Lung (tissue), 17 donors: ENCODE measurements at places on chromosomes 1 and 21. TPM values are rescaled to one million over a fixed set of nuclear protein-coding genes. Genes with fewer than 3 reads are reported as not detected.
A peak's percentile ranks its signal among the peaks of the same experiment; 100 is the strongest.

Gene HMCN1
- 149 TPM for total RNA-seq

Gene VSIG8
- total RNA-seq, result 0.46 TPM

Gene TRNP1
- total RNA-seq, result 2.0 TPM

GRCh38 chr21:16767201-16767600 is 745.6 kb upstream of the CXADR start:
- DNase-seq, result no peak

DNA sequence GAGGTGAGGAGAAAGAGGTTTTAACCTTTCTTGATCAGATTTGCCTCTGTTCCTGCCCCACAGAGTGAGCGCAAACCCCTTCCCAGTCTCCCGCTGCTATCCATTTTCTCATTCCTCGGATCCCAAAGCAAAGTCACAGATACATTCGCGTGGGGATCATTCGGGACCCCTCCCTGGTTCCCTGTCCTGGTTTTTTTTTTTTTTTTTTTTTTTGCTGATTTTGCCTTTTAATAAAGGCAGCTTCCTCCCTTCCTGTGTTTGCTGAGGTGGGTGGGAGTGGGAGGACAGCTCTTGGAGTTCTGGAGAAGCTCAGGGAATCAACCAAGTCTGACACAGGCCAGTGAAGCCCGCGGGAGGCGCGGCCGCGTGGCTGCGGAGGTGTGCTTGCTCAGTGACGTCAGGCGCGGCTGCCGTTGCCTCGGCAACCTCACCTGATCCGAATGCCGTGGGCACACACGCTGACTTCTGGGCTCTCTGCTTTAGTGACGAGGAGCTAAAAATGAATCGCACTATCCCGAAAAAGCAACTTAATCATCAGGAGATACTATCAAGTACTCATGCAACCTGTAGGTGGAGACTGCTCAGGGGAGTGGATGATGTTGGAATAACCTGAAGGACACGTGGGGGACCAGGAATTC is 106.4 kb downstream of the TBX19 start:
- DNase-seq, result peak; percentile 36

- DNase-seq, result no peak
Observed at GRCh38 chr1:241411776-241412338, 54.9 kb upstream of the RGS7 start.

DNA sequence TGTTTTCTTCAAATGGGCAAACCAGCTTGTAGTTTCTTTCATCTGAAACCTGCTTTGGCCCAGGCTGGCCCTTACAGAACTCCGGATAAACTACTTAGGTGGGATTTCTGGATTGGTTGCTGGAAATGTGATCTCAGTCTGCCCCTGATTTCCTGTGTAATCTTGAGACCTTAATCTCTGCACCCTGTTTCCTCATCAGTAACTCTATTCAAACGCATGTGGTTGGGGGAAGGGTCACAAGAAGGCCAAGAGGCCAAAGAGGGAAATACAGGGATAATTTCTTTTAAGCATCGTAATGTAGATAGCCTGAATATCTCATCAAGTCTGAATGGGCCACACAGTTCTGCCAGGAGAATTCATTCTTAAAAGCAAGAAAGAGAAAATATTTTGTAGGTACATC is 483.6 kb downstream of the LTN1 start:
- DNase-seq, result no peak

DNA sequence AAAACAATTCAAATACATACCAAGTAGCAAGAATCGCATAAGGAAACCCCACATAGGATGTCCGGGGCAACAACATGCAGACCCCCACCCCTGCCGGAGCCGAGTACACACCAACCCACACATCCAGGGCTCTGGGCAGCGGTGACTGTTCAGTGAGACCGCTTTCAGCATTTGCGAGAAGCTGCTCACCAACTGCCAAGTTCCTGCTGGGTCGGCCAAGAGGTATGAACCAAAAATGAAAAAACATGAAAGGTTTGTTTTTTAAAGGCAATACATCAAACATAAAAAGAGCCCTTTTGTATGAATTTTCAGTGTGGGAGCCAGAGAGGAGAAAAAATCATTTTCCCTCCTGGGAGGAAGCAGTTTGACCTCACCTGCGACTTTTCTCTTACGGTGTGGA is 92.3 kb downstream of the SIM2 start:
- DNase-seq, result no peak

DNA sequence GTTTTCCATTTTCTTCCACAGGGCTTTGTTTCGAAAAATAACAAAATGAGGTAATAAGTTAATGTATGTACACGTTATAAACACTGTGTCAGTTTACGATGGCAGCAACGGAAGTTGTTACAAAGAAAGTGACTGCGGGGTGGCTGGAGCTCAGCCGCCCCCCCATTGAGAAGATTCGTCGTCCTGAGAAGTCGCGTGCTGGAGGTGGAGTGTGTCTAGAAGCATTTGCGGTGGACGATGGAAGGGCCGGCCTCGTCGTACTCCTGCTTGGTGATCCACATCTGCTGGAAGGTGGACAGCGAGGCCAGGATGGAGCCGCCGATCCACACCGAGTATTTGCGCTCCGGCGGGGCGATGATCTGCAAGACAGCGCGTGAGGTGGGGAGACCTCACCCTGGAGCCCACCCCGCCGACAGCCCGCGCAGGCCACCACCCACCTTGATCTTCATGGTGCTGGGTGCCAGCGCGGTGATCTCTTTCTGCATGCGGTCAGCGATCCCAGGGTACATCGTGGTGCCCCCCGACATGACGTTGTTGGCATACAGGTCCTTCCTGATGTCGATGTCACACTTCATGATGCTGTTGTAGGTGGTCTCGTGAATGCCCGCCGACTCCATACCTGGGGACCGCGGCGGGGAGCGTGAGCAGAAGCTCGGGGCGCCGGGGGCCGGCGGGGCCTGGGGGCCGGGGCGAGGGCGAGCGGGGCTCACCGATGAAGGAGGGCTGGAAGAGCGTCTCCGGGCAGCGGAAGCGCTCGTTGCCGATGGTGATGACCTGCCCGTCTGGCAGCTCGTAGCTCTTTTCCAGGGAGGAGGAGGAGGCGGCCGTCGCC is 2.4 kb downstream of the ACTA1 start:
- no peak for DNase-seq

DNA sequence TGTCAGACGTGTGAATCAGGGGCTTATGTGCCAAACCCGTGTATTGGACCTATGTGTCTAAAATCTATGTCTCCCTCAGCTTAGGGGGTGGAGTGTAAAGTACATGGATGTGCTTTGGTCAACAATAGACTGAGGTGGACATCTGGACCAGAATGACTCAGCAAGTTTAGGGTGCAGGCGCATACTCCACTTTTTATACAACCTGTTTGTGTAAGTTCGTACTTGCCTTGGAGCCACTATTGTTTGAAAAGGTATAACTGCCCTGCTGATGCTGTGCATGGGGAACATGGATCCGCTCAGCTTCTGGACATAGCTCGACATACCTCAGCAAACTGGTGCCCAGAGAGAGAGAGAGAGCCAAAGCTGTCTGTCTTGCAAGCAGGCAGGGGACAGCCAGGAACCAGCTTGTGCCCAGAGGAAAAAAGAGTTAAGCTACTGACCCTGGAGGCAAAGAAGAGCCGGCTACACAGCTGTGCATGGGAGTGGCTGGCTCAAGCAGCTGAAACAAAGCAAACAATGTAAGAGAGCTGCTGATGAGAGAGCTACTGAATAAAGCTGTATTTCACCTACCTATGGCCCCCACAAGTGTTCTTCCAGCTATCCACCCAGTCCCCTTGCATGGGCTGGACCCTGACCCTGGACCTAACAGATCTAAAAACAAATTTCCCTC is 41.2 kb downstream of the GJA5 start:
- no peak for DNase-seq

- DNase-seq, result no peak
Observed at GRCh38 chr1:89652373-89652772, 19.5 kb downstream of the LRRC8C start.

- DNase-seq, result no peak
Observed at GRCh38 chr1:168419736-168420135, 124.1 kb downstream of the XCL2 start.

- no peak for DNase-seq
Observed at GRCh38 chr1:172487550-172487949, 43.7 kb upstream of the PIGC start.
